ENCODE measurements at places on chromosomes 5 and 9.

DNA sequence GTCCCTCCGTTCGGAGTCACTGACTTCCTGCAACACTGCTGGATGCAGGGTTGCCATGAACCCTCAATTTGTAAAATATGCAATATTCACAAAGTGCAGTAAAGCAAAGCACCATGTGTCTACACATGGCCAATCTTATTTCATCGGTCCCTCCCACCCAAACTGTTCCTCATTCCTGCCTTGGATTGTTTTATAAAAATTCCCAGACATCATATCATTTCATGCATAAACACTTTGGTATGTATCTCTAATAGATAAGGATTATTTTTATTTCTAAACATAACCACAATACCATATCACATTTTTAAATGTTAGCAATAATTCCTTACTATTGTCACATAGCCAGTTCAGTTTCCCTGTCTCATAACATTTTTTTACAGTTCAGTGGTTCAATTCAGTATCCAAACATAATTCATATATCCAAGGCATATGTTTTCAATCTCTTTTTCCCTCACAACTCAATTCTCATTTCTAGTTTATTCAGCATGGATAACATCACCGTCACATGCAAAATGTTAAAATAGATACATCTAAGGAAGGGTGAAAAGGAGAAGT, 82.0 kb upstream of the PCAT7 start:
- no peak for DNase-seq

DNA sequence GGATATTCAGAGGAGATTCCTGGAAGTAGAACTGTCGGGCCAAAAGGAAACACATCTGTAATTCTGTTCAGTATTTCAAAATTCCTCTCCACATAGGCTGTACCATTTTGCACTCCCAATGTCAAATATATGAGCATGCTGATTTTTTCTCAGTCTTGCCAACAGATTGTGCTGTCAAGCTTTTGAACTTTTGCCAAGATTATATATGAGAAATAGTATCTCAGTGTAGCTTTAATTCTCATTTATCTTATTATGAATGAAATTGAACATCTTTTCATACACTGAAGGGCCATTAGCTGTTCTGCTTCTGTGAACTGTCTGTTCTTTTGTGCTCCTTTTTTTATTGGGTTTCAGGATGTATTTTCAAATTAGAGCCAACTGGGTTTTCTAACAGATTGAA, 907.1 kb downstream of the MAT2B start:
- DNase-seq = no peak

- no peak for DNase-seq
Observed at GRCh38 chr5:1103505-1104326, 8.1 kb downstream of the SLC12A7 start.

- DNase-seq = no peak
Observed at GRCh38 chr9:137456061-137456863, 2.9 kb downstream of the NSMF start.

GRCh38 chr5:107867266-107867665, 196.5 kb upstream of the EFNA5 start:
- no peak for DNase-seq

- no peak for DNase-seq
Observed at GRCh38 chr5:134027288-134027615, 22.5 kb upstream of the VDAC1 start.

- no peak for DNase-seq
Observed at GRCh38 chr5:90131383-90132133, 278.0 kb downstream of the CETN3 start.

- DNase-seq = no peak
Observed at GRCh38 chr9:22216730-22217172, 207.6 kb upstream of the CDKN2B start.

GRCh38 chr5:64939772-64940510, 171.2 kb downstream of the CWC27 start:
- no peak for DNase-seq

DNA sequence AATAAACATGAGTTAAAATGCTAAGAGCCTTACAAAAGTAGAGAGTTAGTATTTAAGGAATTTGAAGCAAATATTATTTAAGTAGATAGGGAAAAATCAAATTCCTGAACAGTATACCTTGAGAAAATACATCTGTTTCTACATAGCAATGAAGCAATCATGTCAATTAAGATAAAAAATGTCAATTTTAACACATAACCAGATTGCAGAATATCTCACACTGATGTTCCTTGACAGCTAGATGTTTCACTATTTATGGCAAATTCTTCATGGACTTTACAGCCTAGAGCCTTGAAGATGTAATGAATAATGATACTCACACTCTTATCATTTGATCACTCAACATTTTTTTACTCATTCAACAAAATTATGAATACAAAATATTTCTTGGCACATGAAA, 708.2 kb upstream of the PTPRD start:
- DNase-seq = no peak

- DNase-seq = no peak
Observed at GRCh38 chr9:136762915-136763648, 1.2 kb downstream of the LCN15 start.

- no peak for DNase-seq
Observed at GRCh38 chr9:84138541-84138940, 157.9 kb downstream of the RMI1 start.

- no peak for DNase-seq
Observed at GRCh38 chr5:126357585-126358342, 65.4 kb upstream of the GRAMD2B start.

DNA sequence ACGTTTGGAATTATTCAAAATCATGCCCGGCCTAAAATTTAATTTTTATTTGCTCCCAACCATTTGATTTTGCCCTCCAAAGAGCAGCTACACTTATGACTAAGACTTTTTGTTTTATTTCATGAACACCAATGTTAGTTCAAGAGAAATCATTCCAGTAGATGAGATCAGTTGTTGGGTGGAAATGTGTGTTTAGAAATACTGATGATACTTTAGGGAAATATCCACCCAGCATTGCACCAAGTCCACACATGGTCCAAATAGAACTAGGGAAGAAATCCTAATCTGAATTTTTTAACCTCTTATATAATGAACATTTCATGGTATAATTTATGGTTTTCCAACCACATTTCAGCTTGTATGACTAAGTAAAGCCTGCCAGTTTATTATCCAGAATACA, 28.3 kb upstream of the GOLPH3 start:
- no peak for DNase-seq

DNA sequence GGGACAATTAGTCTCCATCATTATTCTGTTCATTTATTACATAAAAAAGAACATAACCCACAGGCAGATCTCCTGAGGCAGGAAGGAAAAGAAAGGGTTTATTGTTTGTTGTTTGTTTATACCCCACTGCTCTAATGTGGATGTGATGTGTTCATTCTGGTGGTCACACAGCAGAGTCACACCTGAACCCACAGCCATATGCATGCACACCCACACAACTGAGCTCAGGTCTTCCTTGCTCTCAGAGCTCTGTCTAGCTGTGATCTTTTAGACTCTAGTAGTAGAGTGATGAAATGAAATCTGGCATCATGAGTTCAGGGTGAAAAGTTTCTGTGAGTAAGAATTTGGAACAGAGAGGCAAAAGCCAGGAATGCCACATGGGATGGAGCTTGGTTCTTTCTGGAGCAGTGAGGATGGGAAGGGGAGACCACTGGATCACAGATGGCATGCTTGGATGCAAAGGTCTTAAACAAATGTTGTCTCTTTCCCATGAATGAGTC, 227.0 kb downstream of the PAPPA start:
- no peak for DNase-seq

- DNase-seq = no peak
Observed at GRCh38 chr5:53169933-53170332, 60.4 kb upstream of the MOCS2 start.

- DNase-seq = no peak
Observed at GRCh38 chr5:154523709-154524108, 45.7 kb upstream of the HAND1 start.

- no peak for DNase-seq
Observed at GRCh38 chr5:45109062-45109461, 300.3 kb downstream of the MRPS30 start.

DNA sequence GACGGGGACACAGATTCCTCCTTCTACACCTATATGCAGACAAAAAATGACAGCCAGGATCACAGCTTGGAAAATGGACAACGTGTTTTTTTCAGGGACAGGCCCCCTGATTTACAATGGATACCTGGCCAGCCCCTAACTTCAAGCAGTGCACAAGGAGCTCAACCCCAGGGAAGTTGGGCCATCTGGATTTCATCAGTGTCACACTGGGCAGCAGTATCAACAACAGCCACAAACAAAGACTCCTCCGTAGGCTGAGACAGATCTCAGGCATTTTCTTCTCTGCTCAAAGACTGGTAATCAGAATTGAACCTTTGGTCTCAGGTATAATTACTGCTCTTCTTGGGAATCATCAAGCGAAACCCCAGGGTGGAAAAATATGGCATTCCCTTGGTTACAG, 374.0 kb downstream of the ZNF608 start:
- no peak for DNase-seq

- DNase-seq = peak; percentile 64
Observed at GRCh38 chr5:174317256-174317894, 271.9 kb downstream of the NSG2 start.

DNA sequence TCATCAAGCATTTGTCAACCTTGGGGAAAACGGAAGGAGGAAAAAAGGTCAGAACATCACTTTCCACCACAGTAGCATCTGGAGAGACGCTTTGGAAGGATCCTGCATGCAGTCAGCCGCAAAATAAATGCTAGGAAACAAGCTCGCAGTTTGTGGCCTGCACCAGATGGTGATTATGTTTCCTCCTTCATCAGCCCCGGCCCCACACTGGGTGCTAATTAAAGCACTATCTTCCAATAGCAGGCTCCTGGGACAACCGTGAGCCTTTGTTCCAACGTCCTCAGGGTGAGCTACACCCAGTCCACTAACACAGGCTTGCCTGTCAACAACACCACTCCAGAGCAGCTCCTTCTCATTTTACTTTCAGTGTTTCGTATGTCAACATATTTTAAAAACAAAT, 64.0 kb downstream of the RNF130 start:
- DNase-seq = no peak

- no peak for DNase-seq
Observed at GRCh38 chr5:152406082-152406481, 1.0 kb upstream of the NMUR2 start.

DNA sequence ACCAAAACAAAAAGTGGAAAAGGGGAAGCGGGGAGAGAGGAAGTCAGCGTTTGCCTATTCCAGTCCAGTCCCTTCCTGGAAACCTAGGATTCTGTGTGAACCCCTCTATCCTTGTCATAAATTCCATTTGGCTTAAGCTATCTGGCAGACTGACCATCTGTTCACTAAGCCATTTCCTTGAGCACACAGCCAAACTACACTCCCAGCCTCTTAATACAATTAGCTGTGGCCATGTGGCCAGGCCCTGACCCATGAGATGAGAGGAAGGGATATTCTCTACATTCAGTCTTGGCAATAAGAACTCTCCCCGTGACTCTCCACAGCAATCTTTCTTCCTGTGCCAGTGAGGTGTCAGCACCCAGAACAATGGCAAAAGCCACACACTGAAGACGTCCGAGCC, 424.8 kb downstream of the TLE1 start:
- no peak for DNase-seq

DNA sequence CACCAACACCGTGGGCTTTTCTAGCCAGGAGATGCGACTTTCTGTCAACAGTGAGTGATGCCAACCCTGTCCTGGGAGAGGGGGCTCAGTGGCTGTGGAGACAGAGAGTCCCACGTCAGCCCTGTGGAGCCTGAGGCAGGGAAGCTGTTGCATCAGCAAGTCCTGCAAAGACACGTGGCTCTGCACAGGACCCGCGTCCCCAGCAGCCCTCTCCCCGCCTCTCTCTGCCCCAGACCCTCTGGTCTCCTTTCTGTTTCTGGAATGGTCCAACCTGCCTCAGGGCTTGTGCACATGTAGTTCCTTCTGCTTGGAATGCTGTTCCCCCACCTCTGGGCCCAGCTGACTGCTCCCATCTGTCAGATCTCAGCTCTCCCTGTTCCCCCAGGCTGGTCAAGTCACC, 60.4 kb downstream of the HMCN2 start:
- DNase-seq = no peak

DNA sequence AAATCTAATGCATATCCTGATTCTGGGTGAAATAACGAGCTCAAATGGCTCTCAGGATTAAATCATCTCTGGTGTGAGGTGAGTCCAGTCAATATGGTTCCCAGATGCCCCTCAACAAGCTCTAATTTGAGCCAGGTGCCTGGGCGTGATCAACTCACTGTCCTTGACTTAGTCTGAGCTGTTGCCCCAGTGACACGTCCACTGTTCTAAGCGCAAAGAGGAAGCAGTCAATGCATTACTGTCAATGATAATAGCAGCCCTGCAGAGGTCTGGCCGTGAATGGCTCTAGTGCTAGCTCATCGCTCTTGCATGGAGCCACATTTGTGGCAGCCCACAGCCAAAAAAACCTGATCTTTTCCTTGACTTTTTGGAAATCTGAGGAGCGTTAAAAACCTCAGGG, 128.6 kb upstream of the EFNA5 start:
- DNase-seq = no peak

- no peak for DNase-seq
Observed at GRCh38 chr5:64331597-64332277, 166.1 kb downstream of the RNF180 start.

Data from kidney capillary endothelial cell (primary cell).